Effector memory CD4-positive, alpha-beta T cell (primary cell): ENCODE measurements at places on chromosomes 4 and X.

DNA sequence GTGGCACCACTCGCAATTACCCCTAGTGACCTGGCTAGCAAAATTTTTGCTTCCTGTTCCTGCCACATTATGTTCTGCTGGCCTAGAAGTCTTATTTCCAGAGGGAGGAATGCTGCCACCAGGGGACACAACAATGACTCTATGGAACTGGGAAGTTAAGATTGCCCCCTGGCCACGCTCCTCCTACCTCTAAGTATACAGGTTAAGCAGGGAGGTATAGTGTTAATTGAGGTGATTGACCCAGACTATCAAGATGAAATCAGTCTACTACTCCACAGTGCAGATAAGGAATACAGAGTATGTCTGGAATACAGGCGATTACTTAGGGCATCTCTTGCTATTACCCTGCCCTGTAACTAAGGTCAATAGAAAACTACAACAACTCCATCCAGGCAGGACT lies 48.8 kb upstream of the SMARCAD1 start:
- no peak for DNase-seq

DNA sequence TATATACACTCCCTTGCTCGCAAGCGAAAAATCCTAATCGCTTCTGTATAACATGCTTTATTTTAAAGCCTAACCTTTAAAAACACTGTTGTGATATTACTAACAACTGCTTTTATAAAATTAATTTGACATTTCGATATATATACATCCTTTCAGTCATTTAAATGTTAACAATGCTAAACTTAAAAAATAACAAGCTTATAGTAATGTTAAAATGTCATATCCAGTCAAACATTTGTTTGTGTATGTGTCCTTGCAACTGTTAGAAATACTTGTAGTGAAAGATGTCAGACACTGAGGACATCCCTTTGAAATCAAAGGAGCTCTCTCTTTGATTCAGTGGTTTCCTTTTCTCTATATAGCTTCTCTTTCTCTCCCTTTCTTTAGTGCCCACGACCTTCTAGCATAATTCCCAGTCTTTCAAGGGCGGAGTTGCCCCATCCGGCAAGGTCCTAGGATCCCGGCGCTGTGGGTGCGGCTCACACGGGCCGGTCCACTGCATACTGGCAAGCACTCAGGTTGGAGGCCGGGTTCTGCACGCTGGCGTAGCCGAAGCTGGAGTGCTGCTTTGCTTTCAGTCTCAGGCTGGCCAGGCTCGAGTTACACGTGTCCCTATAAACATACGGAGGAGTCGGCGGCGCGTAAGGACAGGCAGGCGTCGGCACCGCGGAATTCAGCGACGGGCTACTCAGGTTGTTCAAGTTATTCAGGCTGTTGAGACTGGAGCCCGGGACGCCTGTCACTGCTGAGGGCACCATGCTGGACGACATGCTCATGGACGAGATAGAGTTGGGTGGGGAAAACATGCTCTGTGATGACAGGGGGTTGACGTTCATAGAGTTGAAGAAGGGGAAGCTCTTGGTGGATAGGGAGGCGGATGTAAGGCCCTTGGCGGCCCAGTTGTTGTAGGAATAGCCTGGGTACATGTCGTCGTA lies 5.0 kb downstream of the PITX2 start:
- DNase-seq = no peak

- DNase-seq = no peak
Observed at GRCh38 chr4:4783847-4784246, 75.6 kb upstream of the MSX1 start.

DNA sequence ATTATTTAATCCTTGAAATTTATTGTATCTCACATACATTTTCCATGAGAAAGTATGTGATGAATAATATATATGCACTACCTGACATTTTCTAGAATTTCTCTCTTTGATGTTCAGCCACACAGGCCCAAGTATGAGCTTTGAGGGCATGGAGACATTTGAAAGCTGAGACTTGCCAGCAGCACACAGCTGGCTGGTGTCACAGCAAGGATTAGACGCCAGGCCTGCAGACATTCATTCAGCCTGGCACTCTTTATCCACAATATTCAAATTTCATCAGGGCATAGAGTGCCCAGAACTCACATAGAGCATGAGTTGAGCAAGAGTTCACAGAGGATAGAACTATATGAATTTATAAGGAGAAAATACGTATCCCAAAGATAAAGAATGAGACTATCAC lies 74.0 kb downstream of the GRIA2 start:
- no peak for DNase-seq

DNA sequence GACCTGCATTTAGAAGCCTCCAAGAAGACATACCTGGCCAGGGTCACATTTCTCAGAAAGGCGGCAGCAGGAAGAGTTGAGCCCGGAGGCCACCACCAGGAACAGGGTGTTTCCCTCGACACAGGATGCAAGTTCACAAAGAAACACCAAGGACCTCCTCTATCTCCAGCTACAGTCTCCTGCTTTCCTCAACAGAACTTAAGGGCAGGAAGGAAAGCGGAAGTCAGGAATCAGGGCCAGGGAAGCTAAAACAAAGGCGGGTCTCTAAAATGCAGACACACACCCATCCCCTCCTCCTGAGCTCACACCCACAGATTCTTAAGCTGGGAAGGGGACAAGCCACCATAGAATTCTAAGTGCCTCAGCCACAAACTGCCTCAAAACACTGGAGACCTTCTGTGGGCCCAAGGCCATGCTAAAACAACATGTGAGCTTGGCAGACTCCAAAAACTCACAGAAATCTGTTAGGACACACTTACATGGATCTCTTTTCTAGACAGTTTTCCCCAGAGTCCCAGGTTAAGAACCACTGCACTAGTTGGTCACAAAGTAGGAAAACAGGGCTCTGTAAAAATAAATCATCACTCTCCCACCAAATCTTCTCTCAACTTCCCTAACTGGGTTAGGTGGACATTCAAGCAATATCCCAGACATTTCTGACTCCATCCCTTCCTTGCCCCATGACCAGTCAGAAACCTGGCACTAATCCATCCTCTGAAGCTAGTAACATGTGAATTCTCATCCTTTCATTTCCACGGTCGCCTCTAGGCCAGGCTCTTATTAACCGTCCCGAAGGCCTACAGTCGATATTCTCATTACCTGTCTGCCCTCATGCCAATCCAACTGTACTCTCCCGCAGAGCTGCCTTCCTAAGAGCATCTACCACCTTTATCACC lies 163.2 kb downstream of the APBB2 start:
- no peak for DNase-seq

GRCh38 chr4:144338834-144339233 lies 198.3 kb upstream of the GYPA start:
- no peak for DNase-seq

GRCh38 chr4:2963966-2964471 lies 648 bp downstream of the GRK4 start:
- no peak for DNase-seq

GRCh38 chr4:16692524-16692923 lies 205.9 kb downstream of the LDB2 start:
- no peak for DNase-seq
